ENCODE measurements at places on chromosomes 12 and 14. TPM values are rescaled to one million over a fixed set of nuclear protein-coding genes. Genes with fewer than 3 reads are reported as not detected.

Gene RITA1
- polyA plus RNA-seq, result 8.4 TPM

Gene NPFF
- 2.6 TPM for polyA plus RNA-seq

Gene PDE3A
- polyA plus RNA-seq, result 4.8 TPM

Gene PTPN21
- 8.3 TPM for polyA plus RNA-seq

Gene ACRBP
- polyA plus RNA-seq, result 1.6 TPM

Gene ABCD2
- polyA plus RNA-seq, result 1.7 TPM

Gene GALNT16
- polyA plus RNA-seq, result 9.0 TPM

All from adipose tissue (tissue), 3 donors.